ENCODE measurements at places on chromosomes 1 and 21. TPM values are rescaled to one million over a fixed set of nuclear protein-coding genes. Genes with fewer than 3 reads are reported as not detected.

The RHEX gene
- 0.53 TPM for polyA plus RNA-seq

GRCh38 chr1:235940285-235940684, 73.6 kb upstream of the LYST start:
- DNase-seq: no peak

DNA sequence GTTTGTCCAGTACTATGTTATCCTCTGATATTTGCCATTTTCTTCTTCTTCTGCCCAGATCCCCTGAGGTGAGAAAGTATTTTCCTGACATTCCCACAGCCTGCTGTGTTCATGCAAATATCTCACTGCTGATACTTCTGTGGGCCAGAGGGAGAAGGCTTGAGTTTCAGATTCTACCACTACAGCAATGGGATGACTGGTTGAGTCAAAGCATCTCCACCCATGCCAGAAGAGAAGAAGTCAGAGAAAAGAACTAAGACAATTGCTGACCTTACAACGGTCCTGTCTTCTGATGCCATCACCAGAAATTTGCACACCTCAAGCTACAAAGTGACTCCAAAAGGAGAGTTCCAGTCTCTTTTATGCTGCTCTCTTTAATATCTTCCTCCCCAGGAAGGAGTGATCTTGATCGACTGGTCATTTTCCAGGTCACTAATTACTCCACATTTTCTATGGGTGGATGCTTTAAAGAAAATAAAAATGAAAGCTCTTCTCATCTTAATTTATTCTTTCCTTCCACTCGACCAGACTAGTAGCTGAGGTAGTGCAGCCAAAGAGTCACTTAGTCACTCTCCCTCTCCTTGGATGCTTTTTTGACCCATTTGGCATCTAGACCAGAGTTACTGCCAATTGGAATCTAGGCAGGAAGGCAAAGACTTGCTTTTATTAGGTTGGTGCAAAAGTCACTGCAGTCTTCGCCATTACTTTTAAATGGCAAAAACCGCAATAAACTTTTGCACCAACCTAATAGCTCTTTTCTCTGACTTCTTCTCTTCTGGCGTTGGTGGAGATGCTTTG, 195.1 kb downstream of the PTPRC start:
- no peak for DNase-seq

- no peak for DNase-seq
These were observed 80.0 kb downstream of the TRIM33 start for GRCh38 chr1:114431026-114431425.

DNA sequence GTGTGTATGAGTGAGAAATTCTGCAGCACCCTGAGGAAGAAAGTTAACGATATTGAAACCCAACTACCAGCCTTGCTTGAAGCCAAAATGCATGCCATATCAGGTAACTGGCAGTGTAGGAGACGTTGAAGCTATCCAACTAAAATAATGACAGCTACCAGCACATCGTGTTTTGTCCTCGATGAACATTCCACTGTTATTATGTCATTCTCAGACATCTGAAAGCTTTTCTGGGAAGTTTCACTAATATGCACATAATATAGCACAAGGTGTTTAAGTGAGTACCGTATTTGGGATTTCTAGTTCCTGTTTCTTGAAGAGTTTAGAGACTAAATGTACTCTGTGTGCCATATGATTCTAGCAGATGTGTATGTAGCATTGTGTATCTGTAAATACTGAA, 173.5 kb downstream of the DISC1 start:
- no peak for DNase-seq

DNA sequence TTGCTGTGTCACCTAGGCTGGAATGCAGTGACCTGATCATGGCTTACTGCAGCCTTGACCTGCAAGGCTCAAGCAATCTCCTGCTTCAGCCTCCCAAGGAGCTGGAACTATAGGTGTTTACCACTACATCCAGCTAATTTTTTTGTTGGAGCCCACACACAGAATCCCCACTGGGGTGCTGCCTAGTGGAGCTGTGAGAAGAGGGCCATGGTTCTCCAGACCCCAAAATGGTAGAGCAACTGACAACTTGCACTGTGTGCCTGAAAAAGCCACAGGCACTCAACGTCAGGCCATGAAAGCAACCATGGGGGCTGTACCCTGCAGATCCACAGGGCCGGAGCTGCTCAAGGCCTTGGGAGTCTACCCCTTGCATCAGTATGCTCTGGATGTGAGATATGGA, 39.1 kb upstream of the PTPRC start:
- DNase-seq: no peak

DNA sequence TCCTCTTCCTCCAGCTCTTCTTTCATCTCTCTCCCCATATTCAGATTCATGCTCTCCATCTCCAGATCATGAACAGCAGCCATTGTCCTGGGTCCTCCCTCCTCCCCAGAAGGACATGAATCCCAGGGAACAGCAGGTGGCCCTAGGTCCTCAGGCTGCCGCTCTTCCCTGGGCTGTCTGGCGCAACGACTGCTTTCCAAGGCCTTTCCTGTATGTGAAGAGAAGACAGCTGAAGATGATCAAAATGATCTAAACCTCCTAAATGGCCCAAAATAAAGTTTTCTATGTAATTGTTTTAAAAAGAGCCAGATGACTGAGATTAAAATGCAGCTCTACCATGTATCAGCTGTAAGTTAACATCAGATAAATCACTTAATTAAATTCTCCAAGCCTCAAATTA, 22.5 kb downstream of the RHBDL2 start:
- no peak for DNase-seq

DNA sequence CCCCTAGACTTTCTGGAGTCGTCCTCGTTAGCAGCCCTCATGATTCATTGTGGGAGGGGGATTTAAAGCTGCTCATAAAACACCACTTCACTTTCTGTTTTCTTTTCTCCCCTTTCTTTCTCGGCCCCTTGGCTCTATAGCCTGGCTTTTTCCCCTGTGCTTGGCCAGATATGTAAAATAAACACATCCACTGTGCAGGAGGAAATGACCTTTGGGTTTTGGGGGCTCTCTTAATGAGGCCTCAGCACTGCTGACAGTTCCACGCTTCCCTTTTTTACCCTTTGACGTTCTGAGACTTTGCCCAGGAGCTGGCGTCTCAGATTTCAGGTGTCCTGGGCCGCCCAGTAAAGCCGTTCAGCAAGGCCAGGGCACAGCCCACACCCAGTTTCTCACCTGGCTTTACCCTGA, 65.7 kb downstream of the RUNX3 start:
- DNase-seq: no peak

DNA sequence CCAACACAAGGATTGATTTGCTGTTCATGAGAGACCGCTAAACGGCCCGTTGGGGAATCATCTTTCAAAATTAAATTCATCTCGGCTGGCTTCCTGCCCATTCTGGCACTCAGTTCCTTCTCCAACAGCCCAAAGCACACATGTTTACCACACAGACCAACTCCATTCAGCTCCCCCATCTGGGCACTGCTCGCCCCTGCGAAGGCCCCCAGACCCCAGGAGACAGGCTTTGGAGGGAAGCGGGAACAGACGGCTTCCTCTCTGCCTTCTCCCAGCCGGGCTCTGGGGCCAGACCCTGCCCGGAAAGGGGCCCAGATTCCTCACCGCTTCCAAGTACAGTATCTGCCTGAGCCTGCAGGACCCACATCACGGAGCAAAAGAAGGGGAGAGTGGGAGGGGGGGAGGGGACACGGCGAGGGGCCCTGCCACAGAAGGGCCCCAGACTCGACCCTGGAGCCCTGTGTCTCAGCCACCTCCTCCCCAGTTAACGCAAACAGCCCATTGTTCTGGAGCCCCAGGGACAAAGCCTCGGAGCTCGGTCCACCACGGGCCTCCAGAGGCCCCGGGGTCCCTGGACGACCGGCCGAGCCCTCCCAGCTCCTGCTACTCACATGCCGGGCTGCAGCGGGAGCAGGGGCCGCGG, 660 bp downstream of the MEGF6 start:
- no peak for DNase-seq

- DNase-seq: no peak
These were observed 104.8 kb downstream of the GDAP2 start for GRCh38 chr1:117824616-117825015.

- no peak for DNase-seq
These were observed at the start of gene HUNK for GRCh38 chr21:31872452-31873274. TSS of gene HUNK (plus strand) at chr21:31873020. CDS start at chr21:31873675, 655 bp downstream.

DNA sequence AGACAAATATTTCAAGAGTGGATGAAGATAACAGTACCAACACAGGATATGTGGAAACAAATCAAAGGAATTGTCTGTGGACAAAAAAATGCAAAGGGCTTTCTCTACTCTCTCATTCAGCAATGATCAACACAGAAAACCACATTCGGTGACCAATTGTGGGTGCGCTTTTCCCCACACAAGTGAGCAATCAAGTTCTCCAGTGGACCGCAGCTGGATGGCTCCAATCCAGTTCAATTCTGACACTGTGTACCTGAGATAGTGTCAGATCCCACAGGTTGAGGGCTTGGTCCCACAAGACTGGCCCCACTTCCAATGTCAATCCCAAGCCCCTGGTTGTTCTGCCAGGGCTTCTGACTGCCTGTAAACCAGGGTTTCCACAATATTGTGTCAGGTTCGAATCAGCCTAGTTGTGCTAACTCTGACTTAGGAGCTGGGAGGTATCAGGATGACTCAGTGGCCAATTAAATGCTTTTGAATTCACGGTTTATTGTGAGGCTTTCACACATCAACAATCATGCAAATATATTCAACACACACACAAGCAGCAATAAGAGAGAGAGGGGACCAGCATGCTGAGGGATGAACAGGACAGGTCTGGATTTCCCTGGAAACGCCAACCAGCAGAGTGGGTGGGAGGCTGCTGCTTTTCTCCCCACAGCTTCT, 87.0 kb upstream of the BTG3 start:
- DNase-seq: no peak

- no peak for DNase-seq
These were observed 670.2 kb upstream of the CXADR start for GRCh38 chr21:16842696-16843035.

GRCh38 chr1:205538235-205538840, 33.9 kb downstream of the CDK18 start:
- no peak for DNase-seq

Data from forelimb muscle (tissue), 1 donor.